Stimulated activated CD8-positive, alpha-beta memory T cell treated with anti-CD3 and anti-CD28 coated beads, Interleukin-4, amount 100 ng/mL, for 1 hour (primary cell): ENCODE measurements at places on chromosomes 1 and 21.

GRCh38 chr1:195867638-195868037 is 740.6 kb downstream of the KCNT2 start:
- no peak for DNase-seq

- DNase-seq = no peak
Observed at GRCh38 chr1:164748253-164748899, 189.4 kb downstream of the PBX1 start.

- DNase-seq = no peak
Observed at GRCh38 chr1:158155673-158156072, 25.0 kb upstream of the CD1D start.

- no peak for DNase-seq
Observed at GRCh38 chr1:48908606-48909005, 131.9 kb upstream of the BEND5 start.

GRCh38 chr1:193486671-193487229 is 300.3 kb upstream of the B3GALT2 start:
- no peak for DNase-seq

GRCh38 chr1:107277022-107277421 is 136.2 kb downstream of the NTNG1 start:
- no peak for DNase-seq

- DNase-seq = no peak
Observed at GRCh38 chr1:59690171-59690930, 124.4 kb upstream of the HOOK1 start.

GRCh38 chr1:66925558-66925910 is 744 bp downstream of the MIER1 start:
- no peak for DNase-seq

DNA sequence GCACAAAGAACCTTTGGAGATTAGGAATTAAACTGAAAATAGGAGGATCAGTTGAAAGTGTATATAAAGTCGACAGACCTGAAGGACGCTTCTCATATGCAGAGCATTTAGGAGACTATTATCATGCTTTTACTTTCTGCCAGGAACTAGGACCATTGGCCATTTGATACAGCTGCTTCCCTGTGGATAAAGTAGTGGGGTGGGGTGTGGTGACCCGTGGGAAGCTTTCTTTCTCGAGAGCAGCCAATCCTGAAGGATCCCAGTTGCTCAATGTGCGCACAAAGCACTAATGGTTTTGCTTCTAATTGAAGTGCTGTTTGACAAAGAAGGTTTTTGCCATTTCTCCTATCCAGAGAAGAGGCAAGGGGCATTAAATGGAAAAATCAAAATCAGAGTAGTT is 14.9 kb upstream of the CD55 start:
- no peak for DNase-seq
